ENCODE measurements at places on chromosomes 16 and 17.

GRCh38 chr17:75238684-75239191 is 22.7 kb downstream of the GGA3 start:
- peak; percentile 72 for DNase-seq

- no peak for DNase-seq
These were observed 267.1 kb upstream of the TNRC6C start for GRCh38 chr17:77691216-77692085.

DNA sequence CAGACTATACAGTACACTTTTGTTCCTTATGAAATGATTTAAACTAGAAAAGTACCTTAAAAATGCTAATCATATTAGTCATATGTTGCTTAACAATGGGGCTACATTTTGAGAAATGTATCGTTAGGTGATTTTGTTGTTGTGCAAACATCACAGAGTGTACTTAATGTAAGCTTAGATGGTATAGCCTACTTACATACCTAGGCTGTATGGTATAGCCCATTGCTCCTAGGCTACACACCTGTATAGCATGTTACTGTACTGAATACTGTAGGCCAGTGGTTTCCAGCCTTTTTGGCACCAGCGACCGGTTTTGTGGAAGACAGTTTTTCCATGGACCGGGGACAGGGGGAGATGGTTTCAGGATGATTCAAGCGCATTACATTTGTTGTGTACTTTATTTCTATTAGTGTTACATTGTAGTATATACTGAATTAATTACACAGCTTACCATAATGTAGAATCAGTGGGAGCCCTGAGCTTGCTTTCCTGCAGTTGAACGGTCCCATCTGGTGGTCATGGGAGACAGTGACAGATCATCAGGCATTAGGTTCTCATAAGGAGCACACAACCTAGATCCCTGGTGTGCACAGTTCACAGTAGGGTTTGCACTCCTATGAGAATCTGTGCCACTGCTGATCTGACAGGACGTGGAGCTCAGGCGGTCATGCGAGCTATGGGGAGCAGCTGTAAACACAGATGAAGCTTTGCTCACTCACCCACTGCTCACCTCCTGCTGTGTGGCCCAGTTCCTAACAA is 35.0 kb upstream of the MRC2 start:
- no peak for DNase-seq

- DNase-seq = no peak
These were observed 38.3 kb downstream of the MAP2K6 start for GRCh38 chr17:69452664-69453260.

GRCh38 chr17:40922239-40922638 is 15.2 kb downstream of the KRT23 start:
- DNase-seq = no peak

DNA sequence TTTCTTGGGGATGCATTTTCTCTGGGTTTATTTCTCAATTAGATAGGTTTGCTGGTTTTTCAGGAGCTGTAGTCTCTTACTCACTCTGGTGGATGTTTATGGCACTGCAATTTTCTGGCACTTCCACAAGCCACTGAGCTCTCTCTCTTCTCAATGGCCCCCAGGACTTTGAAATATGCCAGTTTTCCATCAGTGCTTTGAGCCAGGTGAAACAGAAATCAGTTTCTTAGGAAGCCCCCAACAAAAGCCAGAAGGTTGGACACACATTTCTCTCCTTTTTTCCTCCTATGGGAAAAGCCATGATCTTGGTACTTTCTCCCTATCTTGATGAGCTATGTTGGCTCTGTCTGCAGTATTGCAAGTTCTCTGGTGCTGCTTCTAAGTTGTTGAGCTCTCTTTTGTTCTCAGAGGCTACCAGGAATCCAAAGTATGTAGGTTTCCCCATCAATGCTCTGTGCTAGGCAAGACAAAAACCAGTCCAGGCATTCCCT is 90.7 kb upstream of the SMIM36 start:
- DNase-seq = peak; percentile 33

DNA sequence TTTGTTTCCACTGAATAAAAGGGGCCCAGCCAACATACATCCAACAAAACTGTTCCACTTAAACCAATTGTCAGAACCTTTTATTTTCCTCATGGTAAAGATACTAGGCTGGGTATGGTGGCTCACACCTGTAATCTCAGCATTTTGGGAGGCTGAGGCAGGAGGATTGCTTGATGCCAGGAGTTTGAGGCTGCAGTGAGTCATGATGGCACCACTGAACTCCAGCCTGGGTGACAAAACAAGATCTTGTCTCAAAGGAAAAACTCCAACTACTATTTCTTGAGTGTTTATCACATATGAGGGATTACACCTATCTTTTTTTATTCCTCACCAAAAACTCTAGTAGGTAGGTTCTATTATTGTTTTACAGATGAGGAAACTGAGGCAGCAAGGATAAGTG is 4.7 kb upstream of the PSMC5 start:
- no peak for DNase-seq

- DNase-seq = no peak
These were observed 32.9 kb downstream of the KSR1 start for GRCh38 chr17:27489045-27489715.

GRCh38 chr16:49849037-49849753 is 6.7 kb downstream of the ZNF423 start:
- no peak for DNase-seq

DNA sequence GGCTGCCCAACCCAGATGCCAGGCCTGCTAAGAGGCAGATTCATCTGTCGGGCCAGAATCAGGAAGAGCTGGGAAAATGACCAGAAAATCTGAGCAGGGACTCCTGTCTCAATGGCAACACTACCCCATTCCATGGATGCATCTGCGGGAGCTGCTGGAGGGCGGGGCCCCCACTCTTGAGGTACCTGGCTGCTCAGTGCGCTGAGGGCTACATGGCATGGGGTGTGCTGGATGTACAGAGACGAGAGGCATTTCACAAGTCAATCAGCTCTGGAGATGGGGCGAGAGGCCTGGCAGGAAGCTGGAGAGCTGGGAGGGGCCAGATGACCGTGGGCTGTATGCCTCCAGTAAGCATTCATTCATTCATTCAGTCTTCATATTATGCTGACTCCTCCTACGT is 6.4 kb downstream of the SDK2 start:
- DNase-seq = no peak

- no peak for DNase-seq
These were observed 416 bp downstream of the KIFC3 start for GRCh38 chr16:57801809-57802340.

- no peak for DNase-seq
These were observed 339.1 kb upstream of the RBFOX1 start for GRCh38 chr16:6993544-6993943.

GRCh38 chr17:76775021-76775600 is 37.2 kb downstream of the MFSD11 start:
- no peak for DNase-seq

- no peak for DNase-seq
These were observed 266.7 kb downstream of the SOX9 start for GRCh38 chr17:72387487-72387886.

DNA sequence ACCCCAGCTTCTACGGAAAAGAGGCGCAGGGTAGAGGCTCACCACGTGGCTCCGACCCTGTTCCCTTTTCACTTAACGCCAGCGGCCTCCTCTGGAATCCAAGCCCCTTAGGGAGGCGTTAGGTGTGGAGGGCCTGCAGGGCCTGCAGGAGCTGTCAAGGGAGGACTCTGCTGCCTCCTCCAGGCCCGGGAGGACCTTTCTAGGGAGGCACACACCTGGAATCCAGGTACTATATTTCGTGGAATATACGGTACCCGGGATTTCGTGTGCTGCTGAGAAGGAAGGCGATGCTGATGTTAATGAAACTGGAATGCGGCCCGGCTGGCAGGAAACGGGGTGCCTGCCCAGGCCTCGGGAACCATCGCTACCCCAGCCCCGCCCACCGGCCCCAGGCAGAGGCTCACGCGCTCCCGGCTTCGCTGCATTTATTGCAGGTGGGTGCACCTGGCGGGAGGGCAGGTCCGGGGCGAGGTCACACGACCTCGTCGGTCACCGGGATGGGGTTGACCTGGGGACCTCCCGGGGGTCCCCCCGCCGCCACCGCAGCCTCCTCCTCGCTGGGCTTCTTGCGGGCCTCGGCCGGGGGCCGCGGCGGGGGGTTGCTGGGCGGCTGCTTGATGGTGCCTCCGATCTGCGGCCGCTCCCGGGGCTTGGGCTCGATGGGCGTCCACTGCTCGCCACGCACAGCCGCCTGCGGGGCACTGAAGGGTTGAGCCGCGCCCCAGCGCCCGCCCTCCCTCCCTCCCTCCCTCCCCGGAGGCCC is 4.7 kb downstream of the IL17C start:
- DNase-seq = no peak

DNA sequence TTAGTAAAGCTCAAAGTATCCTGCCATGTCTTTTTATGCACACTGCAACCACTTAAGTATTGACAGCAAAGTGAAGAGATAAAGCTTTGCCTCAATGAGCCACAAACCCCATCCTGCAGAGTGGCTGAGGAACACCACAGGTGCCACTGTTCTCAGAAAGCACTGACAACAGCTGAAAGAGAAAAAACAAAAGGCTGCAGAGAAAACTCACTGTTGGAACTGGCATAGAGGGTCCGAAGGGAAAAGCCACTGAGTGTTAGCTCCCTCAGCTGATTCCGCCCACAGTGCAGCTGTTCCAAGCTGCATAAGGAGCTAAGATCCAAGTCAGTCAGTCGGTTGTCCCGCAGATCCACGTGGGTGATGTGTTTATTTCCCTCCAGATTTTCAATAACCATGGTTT is 48.3 kb downstream of the PHLPP2 start:
- no peak for DNase-seq

DNA sequence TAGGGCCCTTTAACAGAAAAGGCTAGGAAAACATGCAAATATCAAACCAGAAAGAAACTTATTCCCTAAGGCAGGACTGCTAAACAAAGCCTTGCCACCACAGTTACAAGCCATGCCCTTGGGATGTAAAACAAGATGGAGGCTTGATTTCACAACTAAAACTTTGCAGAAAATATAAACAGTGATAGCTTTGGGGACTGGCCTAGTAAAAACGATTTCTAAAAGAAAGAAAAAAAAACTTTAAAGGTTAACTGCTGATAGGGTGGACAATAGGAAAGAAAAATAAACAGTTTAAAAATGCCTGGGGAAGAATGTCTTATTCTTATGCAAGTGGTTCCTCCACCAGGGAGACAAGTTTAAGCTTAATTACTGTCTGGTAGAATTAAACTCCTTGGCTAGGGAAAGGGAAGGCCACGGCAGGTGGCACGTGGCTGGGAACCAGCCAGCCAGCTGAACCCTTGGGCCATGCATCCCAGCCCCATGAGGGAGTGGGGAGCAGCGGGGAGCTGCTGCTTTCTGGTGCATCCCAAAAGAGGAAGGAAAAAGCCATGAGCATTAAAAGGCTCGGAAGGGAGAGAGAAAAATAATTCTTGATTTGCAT is 10.7 kb upstream of the TMC5 start:
- no peak for DNase-seq

GRCh38 chr17:393806-394717 is 41.5 kb upstream of the RPH3AL start:
- no peak for DNase-seq

DNA sequence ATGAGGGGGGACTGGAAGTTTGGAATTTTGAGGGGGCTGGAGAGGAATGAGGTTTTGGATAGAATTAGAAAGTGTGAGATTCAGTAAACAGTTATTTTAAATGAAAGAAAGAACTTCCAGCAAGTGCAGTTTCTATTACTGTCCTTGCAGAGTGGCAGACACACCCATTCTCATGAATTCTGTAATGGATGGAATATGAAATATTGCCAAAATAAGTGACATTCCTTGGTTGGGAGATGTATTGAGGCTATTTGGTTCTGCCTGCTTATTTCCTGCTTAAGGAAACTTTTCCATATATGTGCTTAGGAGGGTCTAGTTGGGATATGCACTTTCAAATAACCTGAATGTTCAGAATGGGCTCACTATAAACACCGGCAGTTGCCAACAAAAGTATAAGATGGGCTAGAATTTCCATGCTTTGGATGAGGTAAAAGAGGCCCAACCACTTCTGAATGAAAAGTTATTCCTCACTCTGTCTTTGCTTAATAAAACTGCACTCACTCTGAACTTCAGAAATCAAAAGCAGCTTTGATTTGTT is 434.4 kb downstream of the CA10 start:
- DNase-seq = no peak

DNA sequence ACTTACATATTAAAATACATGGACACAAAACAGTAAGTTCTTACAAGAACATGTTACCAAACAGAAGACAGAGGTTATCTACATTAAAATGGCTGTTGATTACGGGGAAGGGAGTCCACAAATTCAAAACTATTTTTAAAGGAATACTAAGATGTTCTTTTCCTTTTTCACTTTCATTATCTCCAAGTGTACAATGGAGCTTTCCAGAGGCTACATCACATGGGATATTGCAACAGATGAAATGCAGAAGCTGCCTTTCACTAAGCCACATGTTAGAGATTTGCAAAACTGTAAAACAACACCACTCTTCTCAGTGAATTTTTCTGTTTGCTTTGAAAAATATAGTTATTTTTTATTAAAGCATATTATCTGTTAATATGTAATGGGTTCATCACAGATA is 53.6 kb downstream of the XPO6 start:
- DNase-seq = no peak

GRCh38 chr16:75198135-75198600 is 8.8 kb downstream of the CTRB2 start:
- DNase-seq = no peak

GRCh38 chr17:40502716-40503115 is 1.3 kb upstream of the TNS4 start:
- no peak for DNase-seq

DNA sequence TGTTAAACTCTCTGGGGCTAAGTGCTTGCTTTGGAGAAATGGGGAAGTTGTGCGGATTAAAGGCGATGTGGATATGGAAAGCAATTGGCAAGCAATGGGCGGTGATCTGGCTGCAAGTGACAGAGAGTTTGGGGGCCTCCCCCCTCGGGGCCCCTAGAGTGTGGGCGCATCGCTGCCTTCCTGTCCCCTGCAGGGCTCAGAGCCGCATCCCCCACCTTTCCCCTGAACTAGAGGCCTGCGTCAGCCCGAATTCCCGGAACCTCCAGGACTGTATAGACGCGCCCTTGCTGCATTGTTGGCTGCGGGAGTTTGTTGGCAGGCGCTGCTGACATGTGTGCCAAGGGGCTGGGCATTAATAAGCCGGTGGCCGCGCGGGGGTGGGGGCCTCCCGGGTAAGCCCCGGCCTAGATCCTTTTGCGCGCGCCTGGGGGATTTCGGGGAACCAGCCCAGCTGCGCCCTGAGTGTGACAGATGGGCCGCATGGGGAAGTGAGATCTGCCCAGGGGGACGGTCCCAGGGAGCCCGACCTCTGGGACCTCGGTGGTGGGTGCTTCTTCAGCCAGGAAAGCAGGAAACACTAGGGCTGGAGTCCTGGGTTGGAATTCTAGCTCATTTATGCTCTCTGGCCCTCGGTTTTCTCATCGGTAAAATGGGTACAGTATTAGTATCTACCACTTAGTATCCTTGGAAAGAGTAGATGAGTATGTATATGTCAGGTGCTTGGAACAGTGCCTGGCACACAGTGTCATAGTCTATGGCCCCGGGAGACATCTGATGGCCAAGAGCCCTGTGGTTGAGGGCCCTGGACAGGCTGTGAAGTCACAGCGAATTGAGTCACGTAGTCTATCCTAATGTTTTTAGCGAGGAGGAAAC is 1.0 kb downstream of the EEF2K start:
- peak; percentile 57 for DNase-seq

GRCh38 chr17:65290616-65291015 is 153.4 kb downstream of the RGS9 start:
- no peak for DNase-seq
